MM.1S (cell line): ENCODE measurements at places on chromosomes 7 and 10.

DNA sequence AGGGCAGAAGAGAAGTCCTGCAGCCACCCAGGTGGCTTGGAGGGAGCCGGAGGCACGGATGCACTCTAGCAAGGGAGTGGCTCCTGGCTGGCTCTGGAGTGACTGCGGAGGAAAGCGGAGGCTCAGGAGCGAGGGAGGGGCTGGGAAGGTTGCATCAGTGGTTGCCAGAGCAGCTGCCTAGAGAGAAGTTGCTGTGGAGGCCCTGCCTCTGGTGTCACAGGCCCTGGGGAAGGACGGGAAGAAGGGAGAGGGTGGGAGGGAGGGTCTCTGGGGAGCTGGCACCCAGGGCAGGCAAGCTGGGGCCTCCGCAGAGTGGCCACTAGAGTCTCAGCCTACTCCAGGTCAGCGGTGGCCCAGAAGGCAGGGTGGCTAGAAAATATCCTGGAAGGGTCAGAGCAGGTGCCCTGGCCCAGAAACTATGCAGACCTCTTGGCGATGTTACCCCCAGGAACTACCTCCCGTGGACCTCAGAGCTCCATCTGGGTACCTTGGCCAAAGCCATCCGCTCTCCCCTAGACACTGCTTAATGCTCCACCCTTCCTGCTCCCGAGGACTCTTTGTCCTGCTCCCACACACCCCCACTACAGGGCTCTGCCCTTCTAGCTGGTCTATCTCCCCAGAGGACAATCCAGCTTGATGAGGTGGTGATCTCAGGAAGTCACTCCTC, 164.3 kb downstream of the NRF1 start:
- no peaks in the 10 kb centered on the region for H3K4me1 ChIP-seq
- no peaks in the 10 kb centered on the region for H3K27me3 ChIP-seq
- H3K36me3 ChIP-seq, result no peaks in the 10 kb centered on the region
- no peak for DNase-seq
- no peak overlapping the region for H3K4me3 ChIP-seq

DNA sequence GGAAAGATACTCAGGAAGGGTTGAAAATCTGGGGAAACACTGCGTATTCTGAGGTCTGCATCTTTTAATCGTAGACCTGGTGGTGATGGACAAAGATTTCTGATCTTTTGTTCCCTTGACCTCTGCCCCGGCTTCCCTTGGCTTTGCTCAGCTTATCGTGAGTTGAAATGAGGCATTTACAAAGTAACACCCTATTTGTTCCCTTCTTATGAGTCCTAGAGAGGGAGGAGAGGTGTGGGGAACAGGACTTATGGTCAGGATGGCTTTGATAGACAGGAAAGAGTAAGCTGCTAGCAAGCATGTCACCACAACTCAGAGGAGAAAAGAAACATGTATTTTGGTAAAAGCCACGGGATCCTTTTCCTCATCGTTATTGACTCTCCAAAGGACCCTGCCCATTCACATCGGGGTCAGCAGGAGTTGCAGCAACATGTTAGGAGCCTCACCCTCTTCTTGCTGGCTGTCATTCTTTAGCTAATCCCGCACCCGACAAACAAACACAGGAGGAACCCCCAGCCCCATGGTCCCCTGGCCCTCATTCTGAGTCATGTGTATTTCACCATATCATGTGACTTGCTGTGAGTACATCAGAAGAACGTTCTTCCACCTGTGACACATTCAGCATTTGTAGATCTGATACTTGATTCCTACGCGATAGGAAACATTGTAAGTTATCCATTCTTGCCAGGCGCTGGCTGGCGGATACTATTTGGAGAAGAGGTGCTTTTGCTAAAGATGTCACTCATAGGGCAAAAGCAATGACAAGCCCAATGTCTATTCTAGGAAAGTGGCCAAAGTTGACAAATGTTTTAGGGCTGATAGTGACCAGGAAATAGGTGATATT, 170.1 kb downstream of the RTKN2 start:
- no peak for DNase-seq
- no peak overlapping the region for H3K4me3 ChIP-seq
- 0 out of 2 replicates have a peak, but pooled peaks cover 8% of the 10 kb centered on the region for H3K36me3 ChIP-seq
- no peaks in the 10 kb centered on the region for H3K27me3 ChIP-seq
- no peaks in the 10 kb centered on the region for H3K4me1 ChIP-seq
- H3K27ac ChIP-seq, result no peak overlapping the region

- H3K27me3 ChIP-seq, result 0 out of 2 replicates have a peak, but pooled peaks cover 4% of the 10 kb centered on the region
- peak; percentile 35 for DNase-seq
- peaks cover 5% of the 10 kb centered on the region; the same call in 1 of the 2 replicates for H3K36me3 ChIP-seq
- peak overlapping the region; percentile 34; the same call in 1 of the 2 replicates for H3K27ac ChIP-seq
- peaks cover 15% of the 10 kb centered on the region for H3K4me1 ChIP-seq
These were observed 171.1 kb downstream of the FAM107B start for GRCh38 chr10:14603534-14604102.

DNA sequence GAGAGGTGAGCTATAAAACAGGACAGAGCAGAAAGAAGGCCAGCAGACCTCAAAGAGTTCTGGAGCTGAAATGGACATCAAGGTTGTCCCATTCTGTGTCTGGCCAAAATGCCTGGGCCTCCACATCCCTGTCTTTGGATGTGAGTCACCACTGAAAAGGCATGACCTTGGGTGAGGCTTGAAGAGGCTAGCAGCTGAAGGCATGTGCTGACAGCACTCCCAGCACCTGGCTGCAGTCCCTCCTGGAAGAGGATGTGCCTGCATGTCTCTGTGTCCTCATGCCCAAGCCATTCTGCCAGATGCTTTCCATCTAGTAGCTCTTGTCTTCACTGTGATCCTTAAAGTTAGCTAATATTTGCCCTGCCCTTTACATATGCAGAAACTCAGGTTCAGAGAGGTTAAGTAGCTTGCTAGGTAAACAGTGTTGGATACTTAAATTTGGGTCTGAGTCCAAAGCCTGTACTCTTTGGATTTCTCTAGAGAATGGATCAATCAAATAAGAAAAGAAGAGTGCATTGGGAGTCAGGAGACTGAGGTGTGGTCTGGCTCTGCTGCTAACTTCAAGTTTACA, 35.8 kb downstream of the HECW1 start:
- H3K27me3 ChIP-seq, result no peaks in the 10 kb centered on the region
- H3K4me1 ChIP-seq, result no peaks in the 10 kb centered on the region
- H3K36me3 ChIP-seq, result no peaks in the 10 kb centered on the region
- no peak for DNase-seq

DNA sequence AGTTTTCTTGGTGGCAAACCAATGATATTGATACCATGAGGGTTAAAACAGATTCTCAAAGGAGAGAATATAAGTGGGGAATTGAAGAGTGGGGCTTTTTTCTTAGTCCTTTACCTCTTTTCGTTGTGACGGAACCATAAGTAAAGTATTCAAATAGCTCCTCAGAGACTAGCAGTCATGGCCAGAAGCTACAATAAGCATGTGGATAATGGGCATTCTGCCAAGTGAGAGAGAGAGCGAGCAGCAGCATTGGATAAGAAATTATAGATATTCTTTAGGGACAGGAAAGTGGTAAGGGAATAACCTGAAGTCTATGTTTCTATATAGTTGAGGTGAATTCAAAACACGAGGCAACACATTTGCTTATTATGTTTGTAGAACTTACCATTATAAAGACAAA, 235.1 kb downstream of the SEMA3E start:
- H3K27me3 ChIP-seq, result no peaks in the 10 kb centered on the region
- no peaks in the 10 kb centered on the region for H3K36me3 ChIP-seq
- no peak overlapping the region for H3K27ac ChIP-seq
- no peak overlapping the region for H3K4me3 ChIP-seq

DNA sequence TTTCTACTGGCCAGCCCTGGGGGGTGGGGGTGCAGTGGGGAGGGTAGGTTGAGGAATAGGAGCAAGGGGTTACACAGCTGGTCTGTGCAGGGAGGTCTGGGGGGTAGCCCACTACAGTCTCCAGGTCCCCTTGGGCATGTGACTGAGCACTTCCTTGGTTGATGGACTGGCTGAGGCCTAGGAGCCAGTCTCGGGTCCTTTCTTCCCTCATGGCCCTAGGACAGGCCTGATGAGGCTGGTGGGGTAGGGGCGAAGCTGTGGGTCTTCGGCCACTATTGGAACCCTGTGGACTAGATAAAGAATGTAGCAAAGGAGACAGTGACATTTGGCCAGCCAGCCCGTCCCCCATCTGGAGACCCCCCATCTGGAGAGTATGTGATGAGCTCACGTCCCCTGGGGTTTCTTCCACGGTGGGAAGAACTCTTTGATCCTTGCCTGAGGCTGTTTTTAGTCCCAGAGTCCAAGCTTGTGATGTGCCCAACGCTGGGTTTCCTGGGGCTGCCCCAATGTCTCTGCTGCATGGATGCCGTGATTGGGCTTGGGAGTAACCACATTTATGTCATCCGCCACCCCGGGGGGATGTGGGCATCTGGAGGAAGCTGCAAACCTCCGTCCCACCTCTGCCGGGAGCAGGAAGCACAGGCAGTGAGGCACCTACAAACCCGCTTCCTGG, 20.7 kb downstream of the FAM241B start:
- H3K36me3 ChIP-seq, result no peaks in the 10 kb centered on the region
- H3K27ac ChIP-seq, result no peak overlapping the region
- H3K27me3 ChIP-seq, result peaks cover 67% of the 10 kb centered on the region
- no peak for DNase-seq
- no peak overlapping the region for H3K4me3 ChIP-seq

- H3K4me3 ChIP-seq, result no peak overlapping the region
- H3K4me1 ChIP-seq, result peaks cover 3% of the 10 kb centered on the region; the same call in 1 of the 2 replicates
- no peak overlapping the region for H3K27ac ChIP-seq
- no peaks in the 10 kb centered on the region for H3K36me3 ChIP-seq
These were observed 4.0 kb downstream of the UNC5B start for GRCh38 chr10:71216363-71216695.

DNA sequence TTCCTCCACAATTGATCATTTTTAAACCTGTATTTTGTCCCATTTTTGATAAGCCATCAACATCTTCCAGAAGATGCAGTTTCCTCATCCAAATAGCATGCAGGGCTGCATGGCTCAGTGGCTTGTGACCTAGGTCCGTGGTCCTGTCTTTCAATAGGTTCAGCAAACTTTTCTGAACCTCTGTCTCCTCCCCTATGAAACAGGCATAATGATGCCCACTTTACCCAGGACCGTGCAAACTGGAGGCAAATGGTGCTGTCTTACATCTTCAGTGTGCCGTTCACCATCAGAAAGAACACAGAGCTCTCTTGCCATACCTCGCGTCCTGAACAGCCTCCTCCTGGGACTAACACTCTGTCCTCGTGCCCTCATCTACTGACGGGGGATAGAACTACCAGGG, 22.3 kb upstream of the FIGNL1 start:
- no peaks in the 10 kb centered on the region for H3K27me3 ChIP-seq
- no peak overlapping the region for H3K4me3 ChIP-seq
- H3K4me1 ChIP-seq, result peaks cover 8% of the 10 kb centered on the region; the same call in 1 of the 2 replicates

- H3K4me1 ChIP-seq, result peaks cover 9% of the 10 kb centered on the region
- H3K27ac ChIP-seq, result no peak overlapping the region
- no peak overlapping the region for H3K4me3 ChIP-seq
- no peak for DNase-seq
- no peaks in the 10 kb centered on the region for H3K27me3 ChIP-seq
These were observed 26.8 kb downstream of the TLX1 start for GRCh38 chr10:101157756-101158458.

GRCh38 chr7:71486856-71487628, 355.1 kb downstream of the GALNT17 start:
- DNase-seq, result no peak
- H3K27me3 ChIP-seq, result no peaks in the 10 kb centered on the region

- H3K27me3 ChIP-seq, result no peaks in the 10 kb centered on the region
- DNase-seq, result no peak
- H3K36me3 ChIP-seq, result no peaks in the 10 kb centered on the region
- no peak overlapping the region for H3K4me3 ChIP-seq
These were observed 64.0 kb upstream of the TMEM168 start for GRCh38 chr7:112854169-112854568.

GRCh38 chr7:96246919-96247318, 75.0 kb downstream of the SLC25A13 start:
- no peaks in the 10 kb centered on the region for H3K36me3 ChIP-seq
- no peak for DNase-seq

- H3K27me3 ChIP-seq, result no peaks in the 10 kb centered on the region
- no peak overlapping the region for H3K27ac ChIP-seq
- no peaks in the 10 kb centered on the region for H3K36me3 ChIP-seq
These were observed 447.8 kb downstream of the INHBA start for GRCh38 chr7:41255113-41255512.

DNA sequence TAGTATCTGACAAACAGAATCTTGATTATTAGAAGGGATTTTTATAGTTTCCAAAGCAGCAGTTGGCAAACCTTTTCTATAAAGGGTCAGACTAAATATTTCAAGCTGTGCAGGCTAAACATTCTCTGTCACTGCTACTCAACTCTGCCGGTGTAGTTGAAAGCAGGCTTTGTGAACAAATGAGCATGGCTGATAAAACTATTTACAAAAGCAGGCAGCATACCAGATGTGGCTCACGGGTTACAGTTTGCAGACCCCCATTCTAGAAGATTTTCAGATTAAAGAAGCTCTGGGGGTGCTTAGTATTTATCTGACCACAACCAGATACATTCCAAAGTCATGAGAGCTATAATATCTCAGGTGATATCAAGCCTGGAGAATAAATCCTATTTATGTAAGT, 1017.5 kb downstream of the SORCS1 start:
- H3K36me3 ChIP-seq, result no peaks in the 10 kb centered on the region
- no peaks in the 10 kb centered on the region for H3K27me3 ChIP-seq
- no peak for DNase-seq
- H3K4me1 ChIP-seq, result no peaks in the 10 kb centered on the region

DNA sequence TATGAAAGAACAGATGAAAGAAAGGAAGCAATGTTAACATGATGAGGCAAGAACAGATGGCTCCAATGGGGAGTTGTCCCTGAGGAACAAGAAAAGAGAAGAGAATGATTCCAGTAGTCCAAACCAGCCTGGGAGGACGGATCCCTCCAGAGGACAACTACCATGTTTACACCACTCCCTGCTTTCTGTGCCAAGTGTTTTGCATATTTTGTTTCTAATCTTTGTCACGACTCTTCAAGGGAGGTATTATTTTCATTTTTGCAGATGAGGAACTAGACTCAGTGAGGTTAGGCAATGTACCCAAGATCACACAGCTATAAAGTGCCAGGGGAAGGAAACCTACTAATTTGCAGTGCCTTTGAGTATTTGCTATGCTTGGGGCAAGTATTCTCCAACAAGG, 116.2 kb downstream of the PARP12 start:
- H3K4me3 ChIP-seq, result no peak overlapping the region
- H3K27ac ChIP-seq, result no peak overlapping the region
- no peak for DNase-seq
- no peaks in the 10 kb centered on the region for H3K27me3 ChIP-seq
- H3K4me1 ChIP-seq, result no peaks in the 10 kb centered on the region
- no peaks in the 10 kb centered on the region for H3K36me3 ChIP-seq

GRCh38 chr10:5788969-5789368, 24.3 kb downstream of the GDI2 start:
- no peak overlapping the region for H3K27ac ChIP-seq
- 0 out of 2 replicates have a peak, but pooled peaks cover 7% of the 10 kb centered on the region for H3K4me1 ChIP-seq
- peaks cover 44% of the 10 kb centered on the region for H3K36me3 ChIP-seq
